ENCODE measurements at places on chromosomes 16 and 17. TPM values are rescaled to one million over a fixed set of nuclear protein-coding genes. Genes with fewer than 3 reads are reported as not detected.

GRCh38 chr17:61221597-61222471 is 177.8 kb upstream of the TBX2 start:
- H3K27ac ChIP-seq: no peak overlapping the region
- H3K4me1 ChIP-seq: no peaks in the 10 kb centered on the region
- H3K36me3 ChIP-seq: no peaks in the 10 kb centered on the region
- no peaks in the 10 kb centered on the region for H3K27me3 ChIP-seq

DNA sequence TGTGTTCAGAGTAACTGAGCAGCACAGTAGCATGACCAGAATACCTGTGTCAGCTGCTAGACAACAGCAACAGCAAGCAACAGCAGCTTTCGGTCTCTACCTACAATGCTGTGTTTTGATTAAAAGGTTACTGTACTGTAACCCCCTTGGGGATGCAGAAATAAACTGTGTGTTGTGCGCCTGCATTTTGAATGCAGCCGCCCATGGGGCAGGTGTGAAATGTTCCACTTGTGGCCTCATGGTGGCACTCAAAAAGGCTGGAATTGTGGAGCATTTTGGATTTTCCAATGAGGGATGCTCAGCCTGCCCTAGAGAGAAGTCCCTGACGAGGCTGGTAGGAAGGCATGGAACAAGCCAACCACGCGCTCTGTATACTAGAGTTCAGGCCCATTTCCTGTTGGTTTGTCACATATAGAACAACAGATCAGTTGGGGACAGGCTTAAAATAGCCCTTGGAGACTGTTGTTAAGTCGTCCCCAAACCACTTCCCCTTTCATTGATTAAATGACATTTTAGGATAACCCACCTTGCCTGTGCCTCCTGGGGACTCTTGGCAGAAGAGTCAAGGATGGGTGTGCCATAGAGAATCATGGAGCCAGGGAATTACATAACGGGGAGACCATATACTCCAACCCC is 27.1 kb downstream of the SCPEP1 start:
- H3K27me3 ChIP-seq: no peaks in the 10 kb centered on the region
- peaks cover 5% of the 10 kb centered on the region for H3K36me3 ChIP-seq
- H3K4me1 ChIP-seq: no peaks in the 10 kb centered on the region
- no peak overlapping the region for H3K27ac ChIP-seq

DNA sequence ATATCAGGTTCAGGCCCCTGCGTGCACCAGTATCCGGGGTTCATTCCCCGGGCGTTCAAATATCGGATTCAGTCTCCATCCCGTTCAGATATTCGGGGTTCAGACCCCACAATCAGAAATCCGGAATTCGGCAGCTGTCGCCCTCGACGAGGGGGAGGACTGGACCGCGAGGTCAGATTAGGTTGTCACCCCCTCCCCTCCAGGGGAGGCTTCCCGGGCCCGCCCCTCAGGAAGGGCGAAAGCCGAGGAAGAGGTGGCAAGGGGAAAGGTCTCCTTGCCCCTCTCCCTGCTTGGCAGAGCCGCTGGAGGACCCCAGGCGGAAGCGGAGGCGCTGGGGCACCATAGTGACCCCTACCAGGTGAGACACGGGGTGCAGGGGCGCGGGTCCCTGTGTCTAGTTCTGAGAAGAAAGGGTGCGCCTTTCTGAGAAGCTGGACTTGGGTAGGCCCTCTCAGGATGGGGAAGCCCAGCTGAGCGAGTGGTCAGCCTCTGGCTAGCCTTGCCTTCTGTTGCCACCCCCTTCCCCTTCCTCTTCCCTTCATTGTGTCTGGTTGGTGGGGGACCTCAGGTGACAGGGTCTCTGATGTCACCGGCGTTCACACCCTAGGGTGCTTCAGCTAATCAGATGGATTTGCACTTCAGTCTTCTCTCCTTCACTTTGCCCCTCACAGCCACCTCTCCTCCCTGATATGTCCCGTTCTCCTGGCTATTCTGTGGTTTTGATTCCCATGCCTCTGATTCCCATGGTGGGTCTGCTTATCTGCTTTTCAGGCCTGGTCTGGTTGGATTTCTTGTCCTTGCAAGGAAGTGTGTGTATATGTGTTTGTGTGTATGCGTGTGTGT is 844 bp downstream of the TAOK2 start:
- peaks cover 42% of the 10 kb centered on the region for H3K36me3 ChIP-seq
- peak overlapping the region; percentile 96 for H3K27ac ChIP-seq
- H3K4me3 ChIP-seq: peak overlapping the region; percentile 98
- no peaks in the 10 kb centered on the region for H3K27me3 ChIP-seq
- H3K4me1 ChIP-seq: peaks cover 37% of the 10 kb centered on the region

DNA sequence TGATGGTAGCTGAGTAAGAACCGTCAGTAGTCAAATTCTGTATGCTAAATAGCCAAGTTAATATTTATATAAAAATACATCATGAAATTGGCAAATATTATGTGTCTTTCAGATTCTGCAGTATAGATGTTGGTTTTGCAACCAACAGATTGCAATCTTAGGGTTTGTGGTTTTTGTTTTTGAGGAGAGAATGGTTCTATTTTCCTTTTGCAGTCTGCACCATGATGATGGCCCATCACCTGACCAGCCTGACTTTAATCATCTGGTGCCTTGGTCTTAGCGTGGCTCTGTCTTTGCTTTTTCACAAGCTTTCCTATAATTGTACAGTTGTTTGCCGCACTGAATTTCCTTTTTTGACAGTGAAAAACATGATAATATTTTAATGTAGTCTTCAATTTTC is 50.7 kb downstream of the NUP93 start:
- no peaks in the 10 kb centered on the region for H3K4me1 ChIP-seq
- H3K27me3 ChIP-seq: no peaks in the 10 kb centered on the region
- no peak overlapping the region for H3K4me3 ChIP-seq
- no peaks in the 10 kb centered on the region for H3K36me3 ChIP-seq

TPSAB1 gene
- 1.2 TPM for total RNA-seq

- DNase-seq: no peak
- no peaks in the 10 kb centered on the region for H3K36me3 ChIP-seq
- H3K4me3 ChIP-seq: no peak overlapping the region
- no peaks in the 10 kb centered on the region for H3K27me3 ChIP-seq
- H3K27ac ChIP-seq: peak overlapping the region; percentile 76
Observed at GRCh38 chr17:78935419-78936323, 10.5 kb upstream of the TIMP2 start.

FLOT2 gene
- total RNA-seq: 39.6 TPM

- H3K4me1 ChIP-seq: peaks cover 60% of the 10 kb centered on the region
- H3K4me3 ChIP-seq: peak overlapping the region; percentile 100
- H3K27me3 ChIP-seq: no peaks in the 10 kb centered on the region
- peak overlapping the region; percentile 99 for H3K27ac ChIP-seq
- no peak for DNase-seq
Observed at GRCh38 chr17:38870259-38871165, 654 bp downstream of the LASP1 start.

DNA sequence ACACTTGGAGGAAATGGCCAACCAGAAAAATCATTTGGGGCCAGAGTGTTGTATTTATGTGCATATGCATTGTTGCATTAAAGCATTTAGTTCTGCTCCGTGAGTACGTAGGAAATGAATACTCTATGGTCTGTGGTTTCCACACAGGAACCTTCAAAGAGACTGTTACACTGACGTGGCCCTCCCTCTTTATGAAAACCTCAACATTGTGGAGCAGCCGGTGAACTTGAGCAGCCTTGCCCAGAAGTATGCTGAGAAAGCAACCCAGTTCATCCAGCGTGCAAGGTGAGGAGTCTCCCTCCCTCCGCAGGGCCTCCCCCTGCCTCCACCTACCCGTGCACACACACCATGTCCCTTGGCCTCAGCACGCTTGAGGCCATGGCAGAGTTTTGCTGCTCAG is 65.2 kb downstream of the ARSG start:
- H3K36me3 ChIP-seq: peaks cover 3% of the 10 kb centered on the region
- H3K27ac ChIP-seq: no peak overlapping the region
- no peak overlapping the region for H3K4me3 ChIP-seq
- no peak for DNase-seq
- no peaks in the 10 kb centered on the region for H3K4me1 ChIP-seq
- H3K27me3 ChIP-seq: no peaks in the 10 kb centered on the region

DNA sequence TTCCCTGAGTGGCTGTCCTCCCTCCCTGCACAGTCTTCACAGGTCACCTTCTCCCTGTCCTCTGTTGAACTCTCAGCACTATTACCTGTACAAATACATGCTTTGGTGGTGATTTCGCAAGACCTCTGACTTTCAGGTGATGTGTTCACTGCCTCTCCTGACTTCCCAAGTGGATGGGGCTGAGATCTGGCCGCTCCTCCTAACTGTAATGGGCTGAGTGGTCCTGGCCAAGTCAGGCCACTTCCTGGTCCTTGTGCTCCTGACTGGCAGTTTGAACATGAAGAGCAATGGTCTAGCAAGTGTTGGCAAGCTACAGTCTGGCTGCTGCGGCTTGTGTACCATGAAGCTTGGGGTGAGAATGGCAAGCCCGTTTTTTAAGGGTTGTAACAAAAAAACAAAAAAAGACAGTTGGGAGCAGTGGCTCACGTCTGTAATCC is 11.7 kb upstream of the TMED6 start:
- no peak overlapping the region for H3K4me3 ChIP-seq
- H3K27ac ChIP-seq: no peak overlapping the region

DNA sequence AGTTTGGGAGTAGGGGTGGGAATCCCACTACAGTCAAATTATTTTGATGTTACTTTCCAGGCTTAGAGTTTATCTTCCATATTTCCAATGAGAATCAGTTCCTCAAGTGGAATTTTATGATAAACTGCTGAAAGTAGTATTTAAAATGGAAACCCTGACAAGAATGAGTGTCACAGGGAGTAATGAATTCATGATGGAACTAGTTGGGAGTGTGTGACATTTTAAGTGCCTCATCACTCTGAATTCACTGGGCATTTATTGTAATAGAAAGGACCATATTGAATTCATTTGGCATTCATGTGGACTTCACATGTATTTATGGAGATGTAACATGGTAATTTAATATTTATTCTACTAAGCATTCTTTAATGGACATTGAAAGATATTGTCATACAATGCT is 320.9 kb downstream of the CDH13 start:
- no peak overlapping the region for H3K4me3 ChIP-seq
- H3K27ac ChIP-seq: no peak overlapping the region
- no peaks in the 10 kb centered on the region for H3K4me1 ChIP-seq
- no peaks in the 10 kb centered on the region for H3K27me3 ChIP-seq
- no peak for DNase-seq

DNA sequence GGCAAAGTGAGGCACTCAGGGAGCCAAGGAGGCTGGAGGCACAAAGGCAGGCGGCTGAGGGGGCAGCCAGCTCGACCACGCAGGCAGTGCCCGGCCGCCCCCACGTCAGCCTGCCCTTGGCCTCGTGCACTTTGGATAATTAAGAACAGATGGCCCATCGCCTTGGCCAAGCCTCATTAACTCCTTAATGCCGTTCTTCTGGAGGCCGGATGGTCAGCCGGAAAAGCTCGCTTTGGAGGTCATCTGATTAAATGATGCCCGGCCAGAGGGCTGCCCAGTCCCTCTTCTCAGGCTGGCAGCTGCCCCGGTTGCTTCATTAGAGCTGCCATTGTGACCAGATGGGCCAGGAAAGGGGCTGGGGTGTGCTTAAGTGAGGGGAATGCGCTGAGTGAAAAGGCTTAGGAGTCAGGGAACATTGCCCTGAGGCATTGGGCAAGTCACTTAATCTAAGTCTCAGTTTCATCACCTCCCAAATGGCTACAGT is 364.0 kb downstream of the NPIPA8 start:
- peaks cover 7% of the 10 kb centered on the region for H3K4me1 ChIP-seq
- DNase-seq: no peak
- no peaks in the 10 kb centered on the region for H3K36me3 ChIP-seq
- no peak overlapping the region for H3K4me3 ChIP-seq

DNA sequence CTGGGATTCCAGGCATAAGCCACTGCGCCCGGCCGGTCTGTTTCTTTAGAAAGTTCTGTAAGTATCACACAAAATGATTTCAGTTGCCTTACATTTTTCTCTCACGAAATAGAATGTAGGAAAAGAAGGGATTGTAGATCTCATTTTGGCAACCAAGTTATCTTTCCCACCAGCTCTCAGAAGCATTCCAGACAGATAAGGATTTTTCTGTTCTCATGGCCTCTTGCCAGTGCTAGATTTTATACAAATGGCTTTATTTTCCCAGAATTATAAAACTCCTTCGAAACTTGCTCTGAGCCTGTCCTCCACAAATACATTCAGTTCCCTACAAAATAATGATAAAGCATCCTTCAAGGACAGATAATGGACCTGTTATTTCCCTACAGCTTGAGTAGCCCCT is 46.9 kb downstream of the LCMT1 start:
- H3K4me3 ChIP-seq: no peak overlapping the region
- no peaks in the 10 kb centered on the region for H3K27me3 ChIP-seq
- H3K27ac ChIP-seq: no peak overlapping the region
- peaks cover 7% of the 10 kb centered on the region for H3K4me1 ChIP-seq

DPEP3 gene
- total RNA-seq: 0.11 TPM

DNA sequence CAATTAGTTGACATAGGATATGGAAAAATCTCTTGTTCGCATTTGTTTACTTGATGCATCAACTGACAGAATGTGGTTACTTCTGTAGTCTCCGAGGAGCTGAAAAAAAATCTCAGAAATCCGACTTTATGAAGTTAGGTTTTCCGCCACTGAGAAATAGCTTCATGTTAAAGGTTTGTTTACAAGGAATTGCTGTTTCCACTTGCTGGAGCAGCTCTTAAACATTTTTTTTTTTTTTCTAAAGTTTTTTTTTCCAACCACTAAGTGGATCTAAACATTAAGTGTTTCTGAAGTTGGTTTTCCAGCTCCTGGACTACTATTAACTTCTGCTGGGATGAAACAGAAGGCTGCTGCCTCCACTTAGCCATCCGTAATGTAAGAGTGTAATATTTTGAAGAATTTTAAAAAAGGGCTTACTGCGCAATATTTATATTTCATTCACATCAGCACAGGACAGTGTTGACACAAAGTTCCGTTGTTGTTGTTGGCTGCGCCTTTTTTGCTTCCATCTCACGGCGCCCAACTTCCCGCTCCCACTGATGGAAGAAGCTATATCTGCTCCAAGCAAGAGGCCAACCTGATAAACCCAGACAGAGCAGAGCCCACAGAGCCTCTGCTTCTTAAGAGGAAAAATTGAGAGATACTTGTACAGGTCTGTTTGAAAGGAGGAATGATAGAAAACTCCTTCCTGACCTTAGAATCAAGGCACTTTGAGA is 167.7 kb upstream of the KCNJ16 start:
- H3K27me3 ChIP-seq: no peaks in the 10 kb centered on the region
- DNase-seq: no peak
- no peak overlapping the region for H3K27ac ChIP-seq
- no peaks in the 10 kb centered on the region for H3K4me1 ChIP-seq
- H3K36me3 ChIP-seq: no peaks in the 10 kb centered on the region
- no peak overlapping the region for H3K4me3 ChIP-seq

DNA sequence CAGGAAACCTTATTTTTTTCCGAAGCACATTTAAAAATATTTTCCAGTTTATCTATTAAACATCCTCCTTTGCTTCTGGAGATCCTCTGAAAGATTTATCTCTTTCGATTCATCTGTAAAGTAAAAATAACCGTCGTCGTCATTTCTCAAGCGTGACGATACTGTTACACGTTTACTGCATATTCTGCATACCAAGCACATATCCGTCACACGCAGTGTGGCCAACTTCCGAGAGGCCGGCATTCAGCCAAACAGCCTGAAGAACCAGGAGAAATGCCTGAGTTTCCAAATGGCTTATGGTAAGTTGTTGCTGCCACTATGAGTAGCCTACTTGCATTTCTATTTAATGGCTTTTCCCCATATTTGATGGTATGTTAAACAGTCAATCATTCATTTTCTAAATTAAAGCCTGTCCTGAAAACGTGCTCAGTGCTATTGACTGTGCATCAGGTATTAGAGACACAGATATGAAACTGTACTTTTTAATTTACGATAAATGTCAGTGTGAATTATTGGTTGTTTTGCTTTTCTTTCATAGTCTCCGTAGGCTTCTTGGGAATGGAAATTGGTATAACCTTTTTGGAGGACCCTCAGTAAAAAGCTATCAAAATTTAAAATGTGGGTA is 275.7 kb downstream of the WWOX start:
- no peak overlapping the region for H3K4me3 ChIP-seq
- no peaks in the 10 kb centered on the region for H3K36me3 ChIP-seq
- H3K27ac ChIP-seq: no peak overlapping the region
- DNase-seq: no peak
- no peaks in the 10 kb centered on the region for H3K4me1 ChIP-seq

All from spinal cord (tissue), 10 donors.